H4 (cell line): ENCODE measurements at places on chromosomes 4 and X. TPM values are rescaled to one million over a fixed set of nuclear protein-coding genes. Genes with fewer than 3 reads are reported as not detected.

- DNase-seq: no peak
Observed at GRCh38 chr4:100278567-100278966, 88.3 kb upstream of the DDIT4L start.

GRCh38 chr4:118865091-118865708, 23.5 kb upstream of the SYNPO2 start:
- peak; percentile 56 for DNase-seq

Gene MAGEA4
- not detected in 2 replicates for total RNA-seq

GRCh38 chrX:49879656-49880277, 483 bp downstream of the USP27X start:
- DNase-seq: no peak

DNA sequence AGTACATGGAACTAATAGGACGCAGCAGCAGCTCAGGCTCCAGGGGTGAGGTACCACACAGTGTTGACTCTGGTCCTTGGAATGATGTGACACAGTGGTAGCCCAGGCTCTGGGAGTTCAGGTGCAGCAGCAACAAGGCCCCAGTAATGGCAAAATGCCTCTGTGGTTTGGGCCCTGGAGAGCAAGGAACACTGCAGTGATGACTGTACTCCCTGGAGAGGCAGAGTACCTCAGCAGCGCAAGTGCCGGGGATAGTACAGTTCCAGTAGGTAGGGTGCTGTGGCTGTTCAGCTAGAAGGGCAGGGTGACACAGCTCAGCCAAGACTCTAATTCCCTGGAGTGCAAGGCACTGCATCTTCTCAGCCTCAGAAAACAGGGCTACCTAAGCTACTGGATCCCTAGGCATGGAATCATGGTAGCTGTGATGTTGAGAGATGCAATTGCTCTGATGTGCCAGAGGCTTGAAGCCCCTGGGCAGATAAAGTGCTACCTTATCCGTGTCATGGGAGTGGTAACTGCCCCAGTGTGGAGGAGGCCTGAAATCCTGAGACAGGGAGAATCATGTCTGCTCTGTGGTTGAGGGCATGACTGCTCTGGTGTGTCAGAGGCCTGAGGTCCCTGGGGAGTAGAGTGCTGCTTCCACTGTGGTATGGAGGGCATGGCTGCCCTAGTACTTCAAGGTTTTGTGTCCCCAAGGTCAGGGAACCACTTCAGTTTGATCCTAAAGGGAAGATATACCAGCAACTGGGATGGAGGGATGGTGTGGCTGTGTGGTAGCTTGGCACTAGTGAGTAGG, 55.2 kb downstream of the AREG start:
- no peak for DNase-seq

DNA sequence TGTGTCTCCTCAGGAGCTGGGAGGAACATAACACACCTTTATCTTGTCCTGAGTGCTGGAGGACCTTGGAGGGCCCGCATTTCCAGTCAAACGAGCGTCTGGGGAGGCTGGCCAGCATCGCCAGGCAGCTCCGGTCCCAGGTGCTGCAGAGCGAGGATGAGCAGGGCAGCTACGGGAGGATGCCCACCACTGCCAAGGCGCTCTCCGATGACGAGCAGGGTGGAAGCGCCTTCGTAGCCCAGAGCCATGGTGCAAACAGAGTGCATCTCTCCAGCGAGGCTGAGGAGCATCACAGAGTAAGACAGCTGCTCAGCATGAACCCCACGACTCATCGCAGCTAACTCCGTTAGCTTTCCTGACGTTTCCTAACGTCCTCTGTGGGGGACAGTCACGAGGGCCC, 430 bp downstream of the TRIML1 start:
- no peak for DNase-seq

GRCh38 chrX:44906542-44906941, 33.6 kb downstream of the KDM6A start:
- DNase-seq: no peak

Gene SAGE1
- not detected in 2 replicates for total RNA-seq

Gene STOX2
- total RNA-seq: 2.4 and 5.8 TPM in 2 replicates

- DNase-seq: no peak
Observed at GRCh38 chr4:77821775-77822174, 2.6 kb upstream of the CNOT6L start.

Gene ZFP92
- not detected in 2 replicates for total RNA-seq

GRCh38 chr4:123116412-123116811, 194.0 kb upstream of the NUDT6 start:
- peak; percentile 29 for DNase-seq

DNA sequence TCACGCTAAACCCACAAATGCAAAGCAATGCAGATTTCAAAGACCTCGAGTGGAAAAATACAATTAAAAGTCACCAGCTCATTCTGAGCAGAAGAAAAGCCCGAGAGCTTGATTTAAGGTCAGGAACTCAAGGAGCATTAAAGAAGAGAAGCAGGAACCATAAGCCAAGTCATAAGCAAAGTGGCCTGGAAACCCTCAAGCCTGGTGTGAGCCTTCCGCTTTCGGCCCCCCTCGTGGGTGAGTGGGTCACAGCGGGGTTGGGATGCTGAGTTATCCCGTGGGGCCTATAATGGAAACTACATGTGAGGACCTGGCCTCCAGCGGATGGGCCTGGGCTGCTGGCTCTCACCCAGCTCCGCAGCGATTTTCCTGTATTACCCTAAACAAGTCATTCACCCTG, 504.3 kb downstream of the RAB28 start:
- no peak for DNase-seq

Gene NEUROG2
- total RNA-seq: not detected in 2 replicates

GRCh38 chr4:77578145-77578544, 27.5 kb upstream of the CXCL13 start:
- DNase-seq: no peak

- no peak for DNase-seq
Observed at GRCh38 chrX:17047224-17047623, 100.8 kb downstream of the REPS2 start.

- peak; percentile 72 for DNase-seq
Observed at GRCh38 chr4:92599044-92599443, 295.3 kb downstream of the GRID2 start.

GRCh38 chr4:148263802-148264201, 178.4 kb downstream of the NR3C2 start:
- no peak for DNase-seq

DNA sequence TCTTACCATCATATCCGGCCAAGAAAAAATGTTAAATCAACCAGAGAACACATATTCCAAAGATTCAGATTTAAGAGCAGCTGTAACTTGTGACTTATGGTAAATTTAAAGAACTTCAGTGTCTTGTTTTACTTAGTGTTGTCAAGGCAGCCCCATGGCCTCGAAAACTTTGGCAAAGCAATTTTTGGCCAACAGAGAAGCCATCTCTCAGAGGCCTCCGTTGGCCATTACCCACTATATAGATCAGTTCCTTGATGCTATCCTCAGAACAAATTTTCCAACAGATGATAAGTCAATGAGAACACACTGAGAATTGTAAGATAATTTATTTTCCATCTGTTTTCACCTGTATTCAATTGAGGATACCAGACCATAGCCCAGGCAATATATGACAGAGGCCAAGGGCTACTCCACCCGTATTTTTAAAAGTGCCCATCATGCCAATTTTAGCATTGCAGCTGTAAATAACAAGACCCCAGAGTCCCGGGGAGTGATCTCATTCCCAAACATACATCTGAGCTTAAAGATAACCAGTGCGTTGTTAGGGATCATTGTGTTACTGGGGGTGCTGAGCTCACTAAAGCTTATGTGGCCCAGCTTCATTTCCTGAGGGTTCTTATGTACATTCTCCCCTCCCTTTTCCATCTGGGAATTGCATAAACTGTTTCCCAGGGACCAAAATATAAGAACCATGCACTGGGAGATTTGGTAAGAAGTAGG, 50.0 kb upstream of the PDHA1 start:
- no peak for DNase-seq

DNA sequence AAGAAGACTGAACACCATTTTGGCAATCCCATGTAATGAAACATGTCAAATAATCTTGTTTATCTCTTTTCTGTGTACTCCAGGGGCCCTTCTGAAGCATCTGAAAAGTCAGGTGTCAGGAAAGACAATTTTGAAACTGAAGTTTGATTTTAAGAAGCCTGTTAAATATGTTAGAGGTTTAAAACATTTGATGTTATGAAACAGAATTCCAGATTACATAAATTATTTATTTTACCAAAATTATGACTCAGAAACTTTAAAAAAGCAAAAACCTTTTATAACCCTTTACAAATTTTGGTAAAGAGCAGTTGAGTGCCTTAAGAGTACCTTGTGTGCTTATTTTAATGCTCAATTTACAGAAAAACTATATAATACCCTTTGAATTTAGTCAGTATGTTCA, 130.8 kb downstream of the PAPSS1 start:
- no peak for DNase-seq

- no peak for DNase-seq
Observed at GRCh38 chrX:52220936-52221335, 36.2 kb downstream of the MAGED4 start.

- no peak for DNase-seq
Observed at GRCh38 chr4:1900624-1901023, 29.4 kb downstream of the NSD2 start.

Gene SLC9B1
- total RNA-seq: not detected in 2 replicates

Gene EDNRA
- total RNA-seq: not detected in 2 replicates

- no peak for DNase-seq
Observed at GRCh38 chr4:75655562-75655961, 17.6 kb downstream of the G3BP2 start.

Gene NDST4
- 0.10 and 1.3 TPM in 2 replicates for total RNA-seq

Gene IL15
- 12.0 and 16.0 TPM in 2 replicates for total RNA-seq

- no peak for DNase-seq
Observed at GRCh38 chrX:9880237-9880636, 86.9 kb upstream of the CLDN34 start.

Gene SHOX
- 0.08 TPM in 1 of 2 replicates, not detected in the other for total RNA-seq

DNA sequence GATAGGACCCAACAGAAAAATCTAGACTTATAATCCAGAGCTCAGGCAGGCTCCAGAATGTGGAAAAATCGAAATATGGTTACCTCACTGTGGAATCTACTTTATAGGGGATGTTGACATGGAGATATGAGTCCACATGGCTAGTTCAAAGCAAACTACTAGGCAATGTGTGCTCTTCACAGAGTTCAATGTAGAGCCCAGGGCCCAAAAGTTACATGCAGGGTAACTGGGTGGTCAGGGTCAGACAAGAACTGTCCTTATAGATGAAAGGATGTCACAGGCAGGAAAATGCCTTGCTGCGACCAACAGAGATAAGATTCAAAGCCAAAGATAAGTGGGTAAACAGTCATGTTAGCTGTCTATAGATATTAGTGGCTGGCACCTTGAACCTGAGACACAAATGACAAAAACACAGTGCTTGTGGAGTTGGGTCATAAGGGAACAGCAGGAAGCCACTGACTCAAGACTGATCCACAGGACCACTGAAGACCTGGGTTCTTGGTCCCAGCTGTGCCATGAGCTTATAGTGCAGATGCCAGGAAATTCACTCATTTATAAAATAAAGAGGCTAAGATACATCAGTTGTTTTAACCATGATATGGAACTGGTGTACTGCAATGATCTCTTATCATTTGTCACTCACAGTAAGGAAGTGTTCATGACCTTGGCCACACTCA, 101.7 kb upstream of the MBNL3 start:
- no peak for DNase-seq

DNA sequence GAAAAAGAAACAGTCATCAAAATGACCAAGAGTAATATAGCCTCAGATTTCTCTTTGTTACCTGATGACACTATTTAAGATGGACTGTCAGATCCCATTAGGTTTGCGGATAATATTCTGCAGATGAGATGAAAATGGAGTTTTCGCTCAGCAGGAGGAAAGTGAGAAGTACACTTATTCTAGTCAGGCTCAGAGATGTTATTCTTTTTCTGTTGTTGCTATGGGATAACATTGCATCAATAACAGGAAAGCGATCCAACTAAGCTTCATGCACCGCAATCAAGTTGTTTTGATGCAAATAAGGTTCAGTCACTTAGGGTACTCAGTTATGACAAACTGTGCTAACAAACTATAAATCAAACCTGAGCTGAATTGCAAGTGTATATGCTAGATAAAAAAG, 415.0 kb downstream of the CCSER1 start:
- no peak for DNase-seq

Gene ERCC6L
- total RNA-seq: 8.6 and 13.1 TPM in 2 replicates

Gene FAM9B
- total RNA-seq: not detected in 2 replicates

GRCh38 chr4:90137555-90137954, 10.4 kb downstream of the CCSER1 start:
- peak; percentile 26 for DNase-seq

Gene LDB2
- 16.8 and 21.6 TPM in 2 replicates for total RNA-seq

Gene MAP3K15
- total RNA-seq: 0.50 and 1.4 TPM in 2 replicates

Gene ASB9
- total RNA-seq: 16.1 and 17.5 TPM in 2 replicates

DNA sequence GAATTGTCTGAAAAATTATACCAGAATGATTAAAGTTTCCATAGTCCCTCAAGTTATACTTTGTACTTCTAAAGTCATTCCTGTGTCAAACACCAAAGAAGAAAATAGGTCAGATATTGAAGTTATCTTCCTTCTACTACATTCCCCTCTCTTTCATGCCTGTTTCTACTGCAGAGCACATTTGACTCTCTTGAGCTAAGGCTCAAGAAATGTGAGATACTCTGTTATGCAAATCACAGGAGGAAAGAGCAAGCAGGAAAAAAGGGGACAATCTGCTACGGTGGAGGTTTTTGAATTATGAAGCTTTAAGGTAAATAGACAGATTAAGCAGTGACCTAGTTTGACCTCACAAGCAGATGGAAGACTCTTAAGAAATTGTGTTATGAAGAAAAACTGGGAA, 198.9 kb upstream of the LDB2 start:
- DNase-seq: no peak

DNA sequence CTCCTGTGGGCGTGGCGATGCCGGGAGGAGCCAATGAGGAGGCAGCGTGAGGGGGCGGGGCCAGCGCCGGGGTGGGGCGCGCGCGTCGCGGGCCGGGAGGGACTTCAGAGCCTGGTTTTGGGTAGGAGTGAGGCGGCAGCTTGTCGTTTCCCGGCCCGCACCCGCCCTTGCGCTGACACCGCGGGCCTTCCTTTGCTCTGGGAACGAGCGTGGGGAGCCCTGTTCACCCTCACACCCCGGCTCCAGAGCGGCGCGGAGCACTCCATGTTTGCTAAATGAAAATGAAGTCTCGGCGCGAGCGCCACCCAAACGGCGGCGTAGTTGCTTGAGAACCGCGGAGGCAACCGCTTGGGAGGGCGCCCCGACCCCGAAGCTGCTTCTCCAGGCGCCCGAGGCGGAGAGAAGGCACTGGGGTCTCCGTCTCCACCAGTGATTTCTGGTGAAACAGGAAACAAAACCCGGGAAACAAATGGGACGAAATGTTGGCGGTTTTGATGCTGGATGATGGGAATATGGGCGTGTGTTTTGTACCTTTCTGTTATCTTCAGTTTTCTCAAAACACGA, 497 bp upstream of the GRPEL1 start:
- DNase-seq: no peak

- DNase-seq: no peak
Observed at GRCh38 chr4:170849969-170850368, 760.2 kb upstream of the AADAT start.

Gene REPS2
- total RNA-seq: 0.53 and 1.1 TPM in 2 replicates
